Pulmonary artery endothelial cell (primary cell): ENCODE measurements at places on chromosomes 12 and 14.

- DNase-seq = no peak
Observed at GRCh38 chr14:95356245-95356869, 36.6 kb upstream of the CLMN start.

DNA sequence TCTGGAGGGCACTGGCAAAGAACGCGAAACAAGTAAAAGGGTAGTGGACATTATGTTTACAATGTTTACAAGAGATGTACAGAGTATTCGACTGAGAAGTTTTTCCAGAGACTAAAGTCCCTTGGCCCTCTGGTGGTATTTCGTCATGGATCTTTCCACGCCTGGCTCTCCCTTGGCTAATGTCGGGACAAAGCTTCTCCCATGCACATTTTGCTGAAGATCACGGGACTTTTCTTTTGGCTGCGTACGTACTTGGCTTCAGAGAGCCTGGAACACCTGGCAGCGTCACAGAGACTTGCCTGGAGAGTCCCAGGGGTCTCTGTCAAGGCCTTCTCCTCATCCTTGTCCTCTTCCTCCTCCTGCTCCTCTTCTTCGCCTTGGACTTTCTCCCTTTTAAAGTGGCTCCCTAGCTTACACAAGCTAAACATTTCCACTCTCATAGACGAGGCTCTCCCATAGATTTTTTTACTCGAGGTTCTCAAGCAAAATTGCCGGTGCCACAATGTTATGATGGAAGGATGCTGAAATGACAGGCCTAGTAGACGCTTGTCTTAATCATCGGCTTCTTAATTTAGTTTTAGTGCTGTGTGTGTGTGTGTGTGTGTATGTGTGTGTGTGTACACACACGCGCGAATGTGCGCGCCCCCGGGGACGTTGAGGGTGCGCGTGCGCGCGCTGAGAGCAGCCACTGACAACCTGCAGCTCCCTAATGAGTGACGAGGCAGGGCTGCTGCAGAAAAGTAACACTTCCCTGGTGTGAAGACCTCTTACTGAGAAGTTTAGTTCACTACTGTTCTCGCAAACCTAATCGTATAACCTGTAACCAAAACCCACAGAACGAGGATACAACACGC is 4.9 kb upstream of the FOXG1 start:
- no peak for DNase-seq

DNA sequence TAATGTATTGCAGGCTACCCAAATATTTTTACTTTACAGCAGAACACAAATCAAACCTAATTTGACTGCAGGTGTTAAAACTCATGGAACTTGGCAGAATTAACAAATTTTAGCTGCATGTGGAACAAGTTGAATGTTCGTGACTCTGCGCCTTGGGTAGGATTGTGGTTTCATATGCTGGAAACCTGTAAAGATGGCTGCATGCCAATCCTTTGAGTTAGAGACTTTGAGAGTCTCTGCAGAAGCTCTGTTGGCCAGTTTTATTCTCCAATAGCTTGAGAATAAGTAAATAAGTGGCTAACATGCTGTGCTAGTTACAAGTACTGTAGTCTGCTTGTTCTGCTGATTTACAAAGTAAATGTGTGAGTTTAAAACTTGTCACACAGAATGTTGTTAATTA is 77.8 kb downstream of the PDE6H start:
- DNase-seq = no peak

DNA sequence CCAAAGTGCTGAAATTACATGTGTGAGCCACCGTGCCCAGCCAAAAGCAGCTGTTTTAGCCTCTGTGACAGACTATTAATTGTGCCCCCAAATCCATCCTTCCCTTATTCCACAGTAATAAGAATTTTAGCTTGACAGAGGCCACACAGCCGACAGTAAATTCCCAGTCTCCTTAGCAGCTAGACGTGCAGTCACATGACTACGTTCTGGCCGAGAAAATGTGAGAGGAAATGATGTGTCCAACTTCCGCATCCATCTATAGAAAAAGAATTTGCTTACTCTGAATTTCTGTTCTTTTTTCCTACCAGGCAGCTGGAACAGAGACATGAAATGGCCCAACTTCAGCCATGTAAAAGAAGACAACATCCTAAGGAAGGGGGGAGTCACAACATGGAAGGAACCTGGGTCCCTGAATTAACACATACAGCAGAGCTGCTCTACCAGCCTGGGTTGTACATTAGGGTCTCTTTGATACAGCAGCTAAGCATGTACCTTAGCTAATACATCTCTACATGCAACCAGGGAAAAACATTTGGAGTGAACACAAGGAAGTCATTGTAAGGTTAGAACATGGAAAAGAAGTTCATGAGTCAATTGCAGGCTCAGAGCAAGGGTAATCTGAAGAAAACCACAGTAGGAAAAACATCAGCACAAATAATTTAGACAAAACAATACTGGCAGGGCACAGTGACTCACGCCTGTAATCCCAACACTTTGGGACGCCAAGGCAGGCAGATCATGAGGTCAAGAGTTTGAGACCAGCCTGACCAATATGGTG is 35.5 kb downstream of the CIT start:
- DNase-seq = no peak

DNA sequence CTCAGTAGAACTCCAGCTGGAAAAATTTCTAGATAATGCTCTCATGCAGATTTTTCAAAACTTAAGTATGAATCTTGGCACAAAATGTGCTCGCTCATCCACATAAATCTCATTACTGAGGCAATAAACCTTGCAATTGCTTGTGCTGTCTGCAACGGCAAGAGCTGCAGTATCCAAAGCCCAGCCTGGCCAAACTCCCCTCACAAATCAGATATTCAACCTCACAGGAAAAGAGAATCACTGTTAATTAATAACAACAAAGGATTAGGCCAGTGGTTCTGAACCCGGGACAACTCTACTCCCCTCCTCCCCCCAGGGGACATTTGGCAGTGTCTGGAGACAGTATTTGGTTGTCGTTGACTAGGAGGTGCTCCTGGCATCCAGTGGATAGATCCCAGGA is 19.2 kb upstream of the CORO1C start:
- no peak for DNase-seq

DNA sequence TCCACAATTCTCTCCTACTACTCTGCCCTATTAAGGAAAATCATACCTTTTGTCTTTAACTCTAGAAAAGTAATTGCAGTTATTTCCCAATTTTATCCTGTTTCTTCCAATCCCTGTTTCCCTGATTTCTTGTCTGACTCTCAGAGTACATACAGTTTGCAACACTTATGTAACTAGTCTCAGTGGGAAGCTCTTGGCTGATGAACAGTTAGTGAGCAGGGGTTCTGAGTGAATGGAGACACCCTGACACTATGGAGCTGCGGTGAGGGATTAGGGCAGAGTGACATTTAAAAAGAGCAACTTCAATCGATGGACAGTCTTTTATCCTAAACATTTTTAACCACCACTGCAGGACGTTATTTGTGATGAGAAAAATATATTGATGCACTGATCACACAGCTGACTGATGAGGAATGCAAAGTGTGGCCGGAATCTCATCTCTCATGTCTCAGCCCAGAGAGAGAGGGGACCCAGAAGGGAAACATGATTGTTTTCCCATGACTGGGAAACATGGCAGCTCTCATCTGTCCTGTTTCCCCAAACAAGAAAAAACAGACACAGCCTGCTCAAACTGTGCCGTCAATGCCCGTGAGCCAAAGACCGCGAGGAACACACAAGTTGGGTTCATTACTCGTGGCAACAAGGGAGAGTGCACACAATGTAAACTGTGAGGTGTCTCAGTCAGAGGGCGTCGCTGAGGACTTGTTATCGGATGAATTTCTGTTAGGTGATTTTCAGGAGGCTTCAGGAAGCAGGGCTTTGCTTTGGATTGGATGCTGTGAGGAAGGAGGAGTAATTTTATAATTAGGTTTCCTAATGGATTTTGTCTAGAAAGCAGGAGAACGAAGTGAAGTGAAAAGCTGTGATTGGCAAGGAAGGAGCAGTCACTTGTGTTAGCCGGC is 5.2 kb upstream of the SLC6A13 start:
- no peak for DNase-seq

- DNase-seq = no peak
Observed at GRCh38 chr12:10750385-10750727, 27.2 kb upstream of the YBX3 start.

DNA sequence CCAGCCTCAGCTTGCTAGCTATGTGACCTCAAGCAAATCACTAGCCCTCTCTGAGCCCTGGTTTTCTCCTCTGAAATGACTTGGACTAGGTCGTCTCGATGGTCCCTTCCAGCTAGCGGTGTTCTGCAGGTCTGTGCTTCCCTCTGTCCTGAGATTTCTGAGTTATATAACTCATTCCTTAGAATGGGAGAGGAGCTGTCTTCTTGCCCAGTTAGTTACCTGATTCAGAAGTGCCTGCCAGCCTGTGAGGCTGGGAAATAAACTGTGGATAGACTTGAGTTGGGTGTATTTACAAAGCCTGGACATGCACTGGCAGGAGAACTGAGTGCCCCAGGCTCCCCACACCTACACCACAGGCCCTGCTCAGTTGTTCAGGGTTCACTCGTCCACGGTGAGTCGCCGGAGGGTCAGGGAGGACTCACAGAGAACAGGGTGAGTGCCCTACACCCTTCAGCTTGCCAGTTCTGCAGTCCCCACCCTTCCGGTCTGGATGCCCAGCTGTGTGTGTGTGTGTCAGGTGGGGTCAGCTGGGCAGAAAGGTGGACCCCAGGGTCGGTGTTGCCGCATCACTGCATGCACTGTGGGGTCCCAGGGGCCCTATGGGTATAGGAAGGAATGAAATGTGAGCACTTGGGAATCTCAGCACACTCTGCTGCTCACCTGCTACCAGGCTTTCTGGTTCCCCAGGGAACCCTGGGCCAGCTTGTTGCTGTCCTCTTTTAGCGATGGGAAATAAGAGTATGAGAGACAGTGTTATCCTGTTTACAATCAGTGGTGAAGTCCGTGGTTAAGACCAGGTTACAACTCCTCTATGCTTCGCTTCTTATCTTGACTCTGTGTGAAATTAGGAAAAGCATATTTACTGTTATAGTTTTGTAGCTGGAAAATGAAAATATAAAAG is 348.2 kb downstream of the DPF3 start:
- DNase-seq = no peak

- DNase-seq = no peak
Observed at GRCh38 chr12:111943929-111944328, 69.0 kb downstream of the TMEM116 start.

DNA sequence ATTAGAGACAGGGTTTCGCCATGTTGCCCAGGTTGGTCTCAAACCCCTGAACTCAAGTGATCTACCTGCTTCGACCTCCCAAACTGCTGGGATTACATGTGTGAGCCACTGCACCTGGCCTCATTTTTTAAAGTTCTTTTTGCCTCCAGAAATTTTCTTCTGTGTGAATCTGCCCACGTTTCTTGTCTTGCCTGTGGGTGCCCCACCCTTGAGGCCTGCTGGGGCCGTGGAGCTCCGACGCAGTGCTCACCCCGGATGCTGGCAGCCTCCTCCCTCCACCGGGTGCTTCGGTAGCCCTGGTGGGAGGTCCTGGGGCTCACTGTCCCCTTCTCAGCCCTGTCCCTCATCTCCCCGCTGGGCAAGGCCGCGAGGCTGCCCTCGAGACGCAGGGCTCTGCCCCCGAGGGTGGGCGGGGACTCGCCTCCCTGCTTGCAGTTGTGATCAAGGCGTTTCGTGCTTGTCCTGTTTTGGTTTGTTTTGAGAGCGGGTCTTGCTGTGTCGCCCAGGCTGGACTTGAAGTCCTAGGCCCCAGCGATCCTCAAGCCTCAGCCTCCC is 19.5 kb upstream of the CRIP2 start:
- DNase-seq = no peak

GRCh38 chr14:104917993-104918392 is 6.7 kb upstream of the PLD4 start:
- DNase-seq = no peak

DNA sequence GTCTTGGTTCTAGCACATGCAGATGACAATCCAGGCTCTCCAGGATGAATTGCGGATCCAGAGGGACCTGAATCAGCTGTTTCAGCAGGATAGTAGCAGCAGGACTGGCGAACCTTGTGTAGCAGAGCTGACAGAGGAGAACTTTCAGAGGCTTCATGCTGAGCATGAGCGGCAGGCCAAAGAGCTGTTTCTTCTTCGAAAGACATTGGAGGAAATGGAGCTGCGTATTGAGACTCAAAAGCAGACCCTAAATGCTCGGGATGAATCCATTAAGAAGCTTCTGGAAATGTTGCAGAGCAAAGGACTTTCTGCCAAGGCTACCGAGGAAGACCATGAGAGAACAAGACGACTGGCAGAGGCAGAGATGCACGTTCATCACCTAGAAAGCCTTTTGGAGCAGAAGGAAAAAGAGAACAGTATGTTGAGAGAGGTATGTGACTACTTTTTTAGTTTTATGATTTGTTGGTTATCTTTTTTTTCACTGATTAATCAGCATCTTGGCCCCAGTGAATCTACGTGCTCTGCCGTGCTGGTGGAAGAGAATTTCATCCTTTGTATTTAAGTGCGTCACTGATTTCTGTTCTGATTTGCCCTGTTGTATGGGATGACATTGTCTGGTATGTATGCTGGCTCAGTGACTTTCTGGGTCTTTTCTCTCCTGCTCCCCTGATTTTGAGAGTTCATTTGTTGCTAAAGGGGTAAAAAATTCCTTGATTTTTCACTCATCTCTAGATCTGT is 92.3 kb downstream of the ERC1 start:
- no peak for DNase-seq

GRCh38 chr14:76514213-76514998 is 138.5 kb downstream of the ESRRB start:
- DNase-seq = no peak

DNA sequence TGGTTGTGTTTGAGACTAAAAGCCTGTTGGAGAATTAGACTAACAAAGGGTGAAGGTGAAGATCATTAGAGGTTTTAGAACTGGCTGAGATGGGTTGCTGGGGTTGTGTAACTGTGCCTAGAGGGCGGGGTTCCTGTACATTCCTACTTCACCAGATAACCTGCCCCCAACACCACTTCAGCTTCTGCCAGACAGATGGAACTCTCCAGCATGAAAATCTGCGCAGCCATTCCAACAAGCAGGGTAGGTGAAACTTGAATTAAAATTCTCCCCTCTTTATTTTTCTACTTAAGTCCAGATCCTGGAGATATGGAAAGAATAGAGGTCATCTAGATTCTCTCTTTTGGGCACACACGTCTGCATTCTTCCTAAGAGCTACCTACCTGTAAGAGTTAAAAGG is 6.0 kb downstream of the FOXG1 start:
- no peak for DNase-seq

GRCh38 chr14:103889313-103890051 is 38.8 kb upstream of the TDRD9 start:
- no peak for DNase-seq

- no peak for DNase-seq
Observed at GRCh38 chr14:100293497-100294212, 12.6 kb downstream of the SLC25A29 start.

GRCh38 chr14:22650960-22651521 is 6.9 kb upstream of the OR6J1 start:
- no peak for DNase-seq
